Renal cortical epithelial cell (primary cell): ENCODE measurements at places on chromosomes 3 and 15. TPM values are rescaled to one million over a fixed set of nuclear protein-coding genes. Genes with fewer than 3 reads are reported as not detected.

GRCh38 chr3:100913870-100914648 is 79.2 kb downstream of the ABI3BP start:
- peak; percentile 98 for DNase-seq

DNA sequence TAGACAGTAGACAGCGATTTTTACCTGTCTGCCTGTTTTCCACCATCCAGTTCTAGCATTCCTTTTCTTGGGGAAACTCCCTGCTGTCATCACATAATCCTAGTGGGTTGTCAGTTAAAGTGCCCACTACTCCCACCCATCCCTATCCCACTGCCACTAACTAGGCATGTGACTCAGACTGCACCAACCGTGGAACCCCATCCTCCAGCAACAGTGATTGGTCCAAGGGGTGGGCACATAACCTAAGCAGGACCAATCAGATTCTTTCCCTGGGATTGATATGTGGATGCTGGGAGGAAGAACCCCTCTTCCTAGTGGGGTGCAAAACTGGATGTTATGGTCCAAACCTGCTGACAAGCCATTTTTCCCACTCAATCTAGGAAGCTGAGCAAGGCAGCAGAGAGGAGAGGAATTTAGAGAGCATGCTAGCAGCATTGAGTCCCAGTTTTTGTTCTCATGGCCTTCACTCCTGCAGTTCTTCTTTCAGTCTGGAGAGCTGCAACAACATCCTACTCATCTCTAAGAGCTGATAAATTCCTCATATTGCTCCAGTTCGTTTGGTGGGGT is 3.9 kb upstream of the INSYN1 start:
- DNase-seq = no peak

Gene MEX3B
- total RNA-seq = 1.9 and 4.6 TPM in 2 replicates

Gene LRTM1
- total RNA-seq = not detected in 2 replicates

Gene WWTR1
- total RNA-seq = 187 and 209 TPM in 2 replicates

GRCh38 chr3:171001957-171002694 is 24.4 kb downstream of the SLC2A2 start:
- DNase-seq = peak; percentile 98

DNA sequence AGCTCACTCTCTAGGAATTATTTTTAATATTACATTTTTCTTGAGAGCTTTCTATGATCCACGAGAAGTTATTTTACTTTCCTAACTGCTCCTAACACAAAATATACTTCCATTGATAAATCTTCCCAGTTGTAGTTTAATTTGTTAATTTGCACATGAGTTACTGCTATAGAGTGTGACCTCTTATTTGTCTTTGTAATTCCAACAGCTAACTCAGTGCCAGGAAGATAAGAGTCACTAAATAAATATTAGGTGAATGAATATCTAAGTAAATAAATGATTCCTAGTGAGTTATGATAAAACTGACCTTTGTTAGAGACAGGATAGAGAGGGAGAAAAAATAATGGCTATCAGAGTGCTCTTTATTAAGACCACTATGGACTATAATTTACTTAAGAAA is 319.9 kb downstream of the NAALADL2 start:
- peak; percentile 23 for DNase-seq

Gene ARMC8
- total RNA-seq = 57.0 and 86.4 TPM in 2 replicates

- no peak for DNase-seq
Measured at GRCh38 chr3:129116482-129116946, 5.1 kb downstream of the RAB43 start.

GRCh38 chr15:70261083-70261482 is 163.4 kb upstream of the TLE3 start:
- no peak for DNase-seq

DNA sequence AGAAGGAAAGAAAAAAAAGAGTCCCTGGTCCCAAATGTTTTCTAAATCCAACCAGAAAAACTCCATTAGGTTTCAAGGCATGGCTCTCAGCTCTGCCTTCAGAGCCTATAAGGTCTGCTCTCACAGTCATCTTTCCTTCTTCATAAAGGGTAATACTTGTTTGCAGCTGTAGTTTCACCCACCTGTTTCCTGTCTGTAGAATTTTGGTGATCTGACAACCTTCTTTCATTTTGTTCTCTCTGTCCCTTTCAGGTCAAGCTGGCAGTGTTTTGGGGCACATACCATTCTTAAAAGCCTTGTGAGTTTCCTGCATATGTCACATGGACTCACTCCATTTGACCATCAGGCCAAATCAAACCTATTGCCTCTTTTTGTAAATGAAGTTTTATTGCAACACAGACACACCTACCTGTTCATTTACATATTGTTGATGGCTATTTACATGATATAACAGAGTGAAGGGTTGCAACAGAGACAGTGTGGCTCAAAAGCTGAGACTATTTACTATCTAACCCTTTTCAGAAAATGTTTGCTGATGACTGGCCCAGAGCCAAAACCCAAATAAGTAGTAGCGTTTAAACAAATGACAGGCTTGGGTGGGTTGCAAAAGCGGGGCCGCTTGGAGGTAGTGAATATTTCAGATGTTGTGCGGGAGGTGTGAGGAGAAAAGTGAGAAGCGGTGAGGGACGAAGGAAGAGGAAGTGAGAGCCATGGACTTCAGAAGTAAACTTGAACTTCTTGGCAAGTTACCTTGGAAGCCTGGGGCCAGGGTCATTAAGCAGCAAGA is 292.7 kb upstream of the PROK2 start:
- DNase-seq = no peak

GRCh38 chr15:77702211-77702957 is 69.7 kb upstream of the LINGO1 start:
- DNase-seq = peak; percentile 33

- DNase-seq = no peak
Measured at GRCh38 chr3:5007873-5008272, 28.6 kb downstream of the BHLHE40 start.

DNA sequence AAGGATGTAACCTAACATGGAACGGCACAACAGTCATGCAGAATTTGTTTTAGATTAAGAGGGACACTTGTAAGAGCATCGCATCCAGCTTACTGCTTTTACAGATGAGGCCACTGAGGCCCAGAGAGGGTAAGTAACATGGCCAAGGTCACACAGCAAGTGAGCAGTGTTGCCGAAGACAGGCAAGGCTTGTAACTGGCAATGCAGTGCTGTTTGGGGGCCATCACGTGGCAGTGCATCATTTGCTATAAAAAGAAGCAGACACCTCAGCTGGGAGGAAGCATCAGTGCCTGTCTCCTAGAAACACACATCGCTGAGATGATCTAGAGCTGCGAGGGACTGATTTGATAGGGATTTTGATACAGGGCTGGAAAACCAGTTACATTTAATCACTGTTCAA is 108.2 kb upstream of the PROK2 start:
- DNase-seq = no peak

Gene ASB14
- 0.17 TPM in 1 of 2 replicates, not detected in the other for total RNA-seq

- DNase-seq = peak; percentile 69
Measured at GRCh38 chr3:149968216-149968615, 2.5 kb downstream of the PFN2 start.

DNA sequence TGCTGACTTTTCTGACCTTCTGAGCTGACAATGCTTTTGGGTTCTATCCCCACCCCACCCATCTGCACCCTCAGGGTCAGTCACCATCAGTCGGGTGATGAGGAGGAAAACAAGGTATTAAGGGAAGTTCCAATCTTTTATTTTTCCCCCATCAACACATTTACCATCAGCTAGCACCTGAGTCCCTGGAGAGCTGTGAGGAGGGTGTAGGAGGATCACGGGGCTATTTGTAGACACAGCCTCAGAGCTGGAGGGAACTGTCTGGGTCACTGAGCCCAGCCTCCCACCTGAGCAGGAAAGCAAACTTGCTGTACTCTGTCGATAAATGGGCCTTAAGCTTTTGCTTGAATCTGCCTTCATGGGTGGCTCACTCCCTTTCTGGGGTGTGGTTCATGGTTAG is 24.8 kb upstream of the ZFAND6 start:
- DNase-seq = no peak
